RPMI7951 (cell line): ENCODE measurements at places on chromosomes 5 and 9.
A peak's percentile ranks its signal among the peaks of the same experiment; 100 is the strongest.

GRCh38 chr9:101915482-101915881 lies 177.0 kb upstream of the GRIN3A start:
- DNase-seq = no peak

DNA sequence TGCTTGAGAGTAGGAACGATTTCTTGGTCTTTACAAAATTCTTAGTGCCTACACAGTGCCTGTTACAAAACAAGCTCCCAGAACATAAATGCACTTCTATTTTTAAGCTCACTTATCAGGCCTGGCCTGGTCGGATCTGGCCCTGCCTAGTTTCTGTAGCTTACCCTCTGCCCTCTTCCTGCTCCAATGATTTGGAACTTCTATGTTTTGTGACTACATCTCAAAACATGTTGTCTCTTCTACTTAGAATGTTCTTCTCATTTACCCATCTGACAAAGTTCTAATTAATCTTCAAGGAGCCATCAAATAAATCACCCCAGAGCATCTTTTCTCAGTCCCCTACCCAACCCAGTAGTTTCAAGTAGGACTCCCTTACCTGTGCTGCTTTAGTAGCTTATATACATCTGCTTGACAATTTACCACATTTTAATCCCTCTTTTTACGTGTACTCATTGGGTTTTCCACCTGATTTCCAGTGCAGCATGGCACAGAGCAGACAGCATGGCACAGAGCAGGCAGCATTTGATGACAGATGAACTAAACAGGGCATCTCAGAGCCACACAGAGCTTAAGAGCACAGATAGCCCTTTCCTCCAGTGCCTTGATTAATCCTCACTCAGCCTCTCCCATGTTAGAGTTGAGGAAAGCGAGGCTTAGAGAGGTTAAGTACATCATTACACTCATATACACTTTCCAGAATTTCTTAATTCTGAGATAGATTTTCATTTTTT lies 171.9 kb downstream of the MAPKAP1 start:
- no peak for DNase-seq

- DNase-seq = no peak
Measured at GRCh38 chr5:81265101-81265500, 32.0 kb downstream of the CKMT2 start.

DNA sequence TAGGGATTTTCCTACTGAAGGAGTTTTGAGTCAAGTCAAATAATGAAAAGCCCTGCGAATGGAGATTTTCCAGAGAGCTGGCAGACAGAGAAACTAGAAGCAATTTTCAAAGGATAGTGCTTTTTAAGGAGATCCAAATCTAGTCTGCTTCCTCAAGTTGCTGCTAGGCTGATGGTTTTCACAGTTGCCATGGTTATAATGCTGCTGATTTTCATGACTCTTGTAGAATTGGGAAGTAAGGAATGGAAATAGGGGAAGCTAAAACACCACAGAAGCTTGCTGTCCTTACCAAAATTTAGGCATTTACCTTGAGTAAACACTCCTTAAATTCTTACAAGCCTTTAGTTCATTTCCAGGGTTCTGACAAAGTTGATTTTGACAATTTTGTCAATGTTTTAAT lies 30.1 kb upstream of the HAPLN1 start:
- DNase-seq = no peak

- DNase-seq = no peak
Measured at GRCh38 chr5:146463446-146463845, 16.3 kb downstream of the TCERG1 start.

DNA sequence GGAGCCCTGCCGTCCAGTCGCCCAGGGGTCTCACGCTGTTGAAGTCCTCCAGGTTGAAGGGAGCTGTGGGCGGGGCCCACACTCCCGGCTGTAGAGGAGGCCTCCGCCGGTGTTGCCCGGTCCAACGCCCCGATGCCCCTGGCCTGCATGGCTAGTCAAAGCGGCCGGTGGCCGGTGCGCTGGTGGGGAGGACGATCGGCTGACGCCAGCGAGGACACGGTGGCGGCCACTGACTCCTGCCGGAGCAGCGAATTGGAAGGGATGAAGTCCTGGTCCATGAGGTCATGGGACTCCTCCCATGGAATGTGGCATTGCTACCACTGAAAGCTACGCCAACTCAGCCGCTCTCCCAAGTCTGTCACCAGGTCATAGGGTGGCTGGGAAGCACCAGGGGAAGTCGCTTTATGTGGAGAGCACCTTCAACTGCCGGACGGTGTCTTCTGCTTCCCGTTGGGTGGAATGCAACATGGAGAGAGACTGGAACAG lies 11.8 kb downstream of the RCL1 start:
- DNase-seq = no peak

- peak; percentile 75 for DNase-seq
Measured at GRCh38 chr5:139100825-139101224, 97.3 kb downstream of the SIL1 start.

DNA sequence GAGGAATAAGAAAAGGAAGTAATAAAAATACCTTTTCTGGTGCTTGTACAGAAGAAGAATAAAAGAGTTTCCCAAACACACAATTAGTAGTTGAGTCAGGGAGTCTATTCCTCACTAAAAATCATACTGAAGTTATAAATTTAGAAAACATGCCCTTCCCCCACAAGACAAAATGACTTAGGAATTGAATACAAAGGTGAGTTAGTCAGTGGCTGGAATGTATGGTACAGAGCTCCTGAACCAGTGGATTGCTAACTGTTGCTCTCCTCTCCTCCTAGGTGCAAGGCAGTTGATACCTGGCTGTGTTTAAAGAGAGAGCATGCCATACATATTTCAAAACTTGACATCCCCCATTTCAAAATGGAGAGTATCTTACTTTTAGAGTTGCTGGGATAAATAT lies 1.9 kb downstream of the GDA start:
- no peak for DNase-seq

GRCh38 chr9:121071756-121072421 lies 2.9 kb upstream of the CNTRL start:
- DNase-seq = no peak

GRCh38 chr5:132183723-132184122 lies 43.9 kb downstream of the P4HA2 start:
- DNase-seq = peak; percentile 48

DNA sequence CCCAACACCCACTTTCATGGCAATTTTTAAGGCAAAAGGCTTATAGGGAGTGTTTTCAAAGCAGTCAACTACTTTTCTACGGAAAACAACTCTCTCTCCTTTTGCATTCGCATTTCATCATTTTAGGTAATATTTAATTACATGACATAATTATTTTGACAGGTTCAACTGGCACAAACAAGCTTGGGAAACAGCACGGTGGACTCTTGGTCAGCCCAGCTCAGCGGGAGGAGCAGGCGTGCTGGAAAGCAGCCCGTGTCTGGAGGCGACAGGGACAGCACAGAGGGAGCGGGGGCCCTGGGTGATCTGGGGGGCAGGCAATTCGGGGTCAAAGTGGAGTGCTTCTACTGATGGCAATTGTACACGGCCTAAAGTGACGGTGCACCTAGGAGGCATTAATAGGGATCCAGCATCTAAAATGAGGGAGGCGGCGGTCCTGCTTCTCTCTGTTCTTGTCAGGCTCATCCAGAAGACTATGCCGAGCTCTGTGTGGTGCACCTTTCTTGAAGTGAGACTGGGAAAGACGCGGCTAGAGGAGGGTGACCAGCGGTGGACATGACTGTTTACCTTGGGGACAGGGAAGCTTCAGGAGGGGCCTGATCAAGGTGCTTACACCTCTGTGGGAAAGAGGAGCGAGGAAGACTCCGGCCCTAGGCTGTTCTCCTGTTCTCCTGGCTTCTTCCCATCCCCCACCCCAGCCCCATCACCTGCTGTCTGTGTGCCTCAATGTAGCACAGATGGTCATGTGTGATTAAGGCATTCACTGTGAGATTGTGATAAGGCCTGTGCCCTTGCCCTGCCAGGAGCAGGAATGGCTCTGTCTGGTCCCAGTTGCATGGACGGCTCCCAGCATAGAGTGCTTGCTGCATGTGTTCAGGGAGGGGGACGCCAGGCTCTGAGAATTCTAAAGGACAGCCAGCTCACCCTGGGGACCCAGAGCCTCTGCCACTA lies 3.4 kb downstream of the MYMK start:
- no peak for DNase-seq

- no peak for DNase-seq
Measured at GRCh38 chr5:3006961-3007551, 255.6 kb upstream of the IRX2 start.

DNA sequence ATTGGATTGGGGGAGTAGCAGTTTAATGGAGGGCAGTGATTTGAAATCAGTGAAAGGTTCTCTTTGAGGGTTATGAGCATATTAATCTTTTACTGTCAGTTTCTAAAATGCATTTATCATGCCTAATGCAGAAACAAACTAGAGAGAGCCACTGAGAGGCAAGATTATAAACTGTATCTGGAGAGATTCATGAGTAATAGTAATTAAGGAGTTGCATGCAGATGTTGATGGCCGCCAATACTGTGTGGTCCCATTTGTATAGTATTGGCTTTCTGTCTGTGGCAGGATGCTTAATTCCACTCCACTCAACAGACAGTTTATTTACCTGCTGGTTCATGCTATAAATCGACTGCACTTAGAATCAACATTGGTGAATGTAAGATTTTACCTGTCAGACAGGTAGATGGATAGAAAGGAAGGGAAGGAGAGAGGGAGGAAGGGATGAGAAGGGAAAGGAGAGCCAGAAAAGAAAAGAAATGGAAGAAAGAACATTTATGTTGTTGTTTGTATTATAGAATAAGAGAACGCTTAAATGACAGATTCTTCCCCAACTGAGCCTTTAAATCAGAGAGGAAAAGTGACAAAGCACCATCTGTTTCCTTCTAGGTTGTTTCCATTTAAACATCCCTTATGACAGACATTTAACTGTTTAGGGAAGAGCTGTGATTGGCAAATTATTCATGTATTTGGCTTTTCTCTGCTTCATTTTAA lies 146.5 kb downstream of the PAM start:
- no peak for DNase-seq

DNA sequence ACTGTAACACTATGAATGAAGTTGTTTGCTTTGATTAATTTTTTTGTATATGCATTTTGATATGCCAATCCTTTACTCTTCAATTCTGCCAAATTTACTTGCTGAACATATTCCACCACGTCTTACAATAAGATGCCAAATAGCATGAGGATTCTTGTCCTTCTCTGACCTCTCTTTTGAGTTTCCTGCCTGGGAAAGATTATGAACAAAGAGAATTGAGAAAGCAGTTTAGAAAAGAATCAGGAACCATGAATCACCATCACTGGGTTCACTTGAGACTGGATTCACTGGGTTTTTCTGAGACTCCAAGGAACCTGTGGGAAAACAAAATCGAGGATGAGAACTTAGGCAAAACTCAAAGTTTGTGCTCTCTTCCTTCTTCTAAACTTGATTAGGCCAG lies 256.5 kb downstream of the CETN3 start:
- DNase-seq = no peak

DNA sequence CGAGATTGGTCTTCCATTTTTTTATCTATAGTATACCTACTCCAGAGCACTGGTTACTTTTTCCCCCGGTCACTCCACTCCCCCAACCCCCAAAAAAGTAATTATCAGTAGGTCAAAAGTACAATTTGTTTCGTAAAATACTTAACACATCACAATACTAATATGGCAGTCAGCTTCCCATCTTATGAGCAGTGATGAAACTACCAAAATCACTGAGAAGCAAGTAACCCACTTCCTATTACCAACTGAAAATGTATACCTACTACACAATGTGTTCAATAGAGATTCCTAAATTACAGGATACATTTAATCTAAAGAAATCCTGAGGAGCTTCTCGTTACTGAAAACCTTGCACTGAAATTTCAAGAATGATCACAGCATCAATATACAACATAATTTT lies 1.9 kb downstream of the CERT1 start:
- no peak for DNase-seq

DNA sequence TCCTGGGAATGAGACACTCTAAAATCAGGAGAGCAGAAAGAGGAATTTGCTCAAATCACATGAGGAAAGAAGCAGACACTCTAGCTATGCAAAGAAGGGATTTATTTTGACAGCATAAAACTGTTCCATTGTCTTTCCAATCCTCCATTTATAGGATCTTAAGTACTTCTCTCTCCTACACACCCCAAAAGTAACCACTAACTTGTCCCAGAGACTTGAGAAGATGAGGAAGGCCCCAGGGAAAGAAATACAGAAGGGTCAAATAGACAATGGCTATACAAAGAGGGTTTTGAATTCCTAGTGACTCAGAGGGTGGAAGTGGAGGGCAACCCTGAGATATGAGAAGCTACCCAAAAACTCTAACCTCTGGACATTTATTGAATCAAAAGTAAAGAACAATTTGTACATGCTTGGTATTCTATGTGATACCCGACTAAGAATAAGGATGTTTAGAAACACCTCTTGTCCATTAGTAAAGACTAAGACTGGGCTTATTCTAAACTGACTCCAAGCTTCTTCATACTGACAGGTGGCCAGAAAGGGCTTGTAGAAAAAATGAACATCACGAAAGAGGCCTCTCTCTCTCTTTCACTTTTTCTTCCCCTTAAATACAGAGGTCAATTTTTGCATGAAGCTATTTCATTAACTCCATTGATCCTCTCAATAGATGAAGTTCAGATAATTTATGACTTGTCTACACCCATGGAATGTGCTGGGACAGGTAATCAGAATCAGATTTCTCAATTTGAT lies 20.6 kb downstream of the DMAC1 start:
- peak; percentile 11 for DNase-seq

DNA sequence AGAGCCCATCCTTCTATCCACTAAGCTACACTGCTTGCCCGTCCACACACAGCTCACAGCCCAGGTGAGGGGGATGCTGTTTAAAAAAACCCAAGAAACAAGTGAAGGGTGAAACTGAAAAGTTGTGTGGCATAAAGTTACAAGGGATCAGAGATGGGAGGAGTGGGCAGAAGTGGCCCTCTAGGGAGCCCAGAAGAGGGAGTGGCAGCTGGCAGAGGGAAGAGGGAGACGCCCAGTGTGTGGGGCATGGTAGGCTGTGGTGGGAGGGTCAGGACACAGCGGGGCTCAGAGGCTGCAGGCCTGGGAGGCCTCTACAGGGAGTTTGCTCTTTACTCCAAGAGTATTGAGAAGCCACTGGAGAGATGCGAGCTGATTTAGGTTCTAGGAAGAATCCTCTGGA lies 30.1 kb upstream of the HRH2 start:
- DNase-seq = no peak

DNA sequence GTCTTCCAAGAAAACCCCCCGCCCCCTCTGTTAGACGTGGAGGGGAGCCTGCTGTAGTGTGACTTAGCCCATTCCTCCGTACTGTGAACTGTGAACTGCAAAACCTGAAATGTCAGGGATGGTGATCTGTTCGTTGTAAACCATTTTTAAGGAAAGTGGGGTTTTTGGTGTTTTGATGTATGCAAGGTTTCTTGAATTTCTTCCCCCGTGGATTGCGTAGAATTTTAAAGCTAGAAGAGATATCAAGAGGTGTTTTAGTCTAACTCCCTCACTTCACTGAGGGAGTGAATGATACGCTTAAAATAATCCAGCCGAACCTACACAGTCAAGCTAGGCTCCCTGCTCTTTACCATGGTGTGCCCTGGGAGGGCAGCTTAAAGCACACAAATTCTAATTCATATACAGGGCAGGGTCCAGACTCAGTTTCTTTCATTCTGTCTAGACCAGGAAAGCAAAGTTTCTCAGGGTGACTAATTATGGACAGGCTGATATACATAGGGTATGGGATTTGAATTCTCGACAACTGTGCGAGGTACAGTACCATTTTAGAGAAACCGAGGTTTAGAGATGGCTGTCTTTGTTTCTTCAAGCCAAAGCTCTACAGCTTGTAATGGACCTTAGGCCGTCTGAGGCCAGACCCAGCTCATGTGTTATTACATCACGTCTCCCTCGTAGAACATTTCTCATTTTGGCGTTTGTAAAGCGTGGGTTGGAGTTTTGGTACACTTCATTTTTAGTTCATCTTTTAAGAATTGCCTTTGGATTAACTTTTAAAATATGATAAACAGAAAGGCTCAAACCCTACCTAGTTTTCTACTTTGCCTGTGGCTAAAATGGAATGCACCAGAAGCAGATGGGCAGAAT lies 2.7 kb downstream of the PTGER4 start:
- DNase-seq = no peak
